ENCODE measurements at places on chromosomes 11 and 22.

GRCh38 chr11:110148775-110149744, 55.9 kb downstream of the ZC3H12C start:
- DNase-seq = peak; percentile 91

DNA sequence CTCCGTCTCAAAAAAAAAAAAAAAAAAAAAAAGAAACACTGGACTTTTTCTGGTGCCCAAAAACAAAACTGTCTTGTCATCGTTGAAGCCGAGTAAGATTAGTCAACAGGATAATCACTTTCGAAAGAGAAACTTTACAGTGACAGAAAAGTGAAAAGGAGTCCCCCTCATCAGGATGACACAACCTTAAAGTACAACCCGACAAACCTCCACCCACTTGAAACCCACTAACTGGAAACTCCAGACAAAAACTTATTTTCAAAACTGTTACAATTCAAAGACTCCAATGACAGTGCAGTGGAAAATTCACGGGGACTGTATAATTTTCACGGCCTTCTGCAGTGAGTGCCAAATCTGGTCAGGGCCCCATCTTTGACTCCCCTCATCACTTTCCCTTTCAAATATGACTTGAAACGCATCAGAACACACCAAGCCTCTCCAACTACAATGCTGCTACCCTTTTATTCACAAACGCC, 1.3 kb downstream of the DENND5A start:
- no peak for DNase-seq

GRCh38 chr11:12775955-12776354, 101.7 kb downstream of the TEAD1 start:
- DNase-seq = no peak

- no peak for DNase-seq
These were observed 3.4 kb downstream of the DSCAML1 start for GRCh38 chr11:117793583-117793982.

GRCh38 chr22:48893288-48894063, 934.2 kb downstream of the BRD1 start:
- DNase-seq = no peak

- DNase-seq = no peak
These were observed 1.2 kb downstream of the GUCD1 start for GRCh38 chr22:24553597-24554312.

DNA sequence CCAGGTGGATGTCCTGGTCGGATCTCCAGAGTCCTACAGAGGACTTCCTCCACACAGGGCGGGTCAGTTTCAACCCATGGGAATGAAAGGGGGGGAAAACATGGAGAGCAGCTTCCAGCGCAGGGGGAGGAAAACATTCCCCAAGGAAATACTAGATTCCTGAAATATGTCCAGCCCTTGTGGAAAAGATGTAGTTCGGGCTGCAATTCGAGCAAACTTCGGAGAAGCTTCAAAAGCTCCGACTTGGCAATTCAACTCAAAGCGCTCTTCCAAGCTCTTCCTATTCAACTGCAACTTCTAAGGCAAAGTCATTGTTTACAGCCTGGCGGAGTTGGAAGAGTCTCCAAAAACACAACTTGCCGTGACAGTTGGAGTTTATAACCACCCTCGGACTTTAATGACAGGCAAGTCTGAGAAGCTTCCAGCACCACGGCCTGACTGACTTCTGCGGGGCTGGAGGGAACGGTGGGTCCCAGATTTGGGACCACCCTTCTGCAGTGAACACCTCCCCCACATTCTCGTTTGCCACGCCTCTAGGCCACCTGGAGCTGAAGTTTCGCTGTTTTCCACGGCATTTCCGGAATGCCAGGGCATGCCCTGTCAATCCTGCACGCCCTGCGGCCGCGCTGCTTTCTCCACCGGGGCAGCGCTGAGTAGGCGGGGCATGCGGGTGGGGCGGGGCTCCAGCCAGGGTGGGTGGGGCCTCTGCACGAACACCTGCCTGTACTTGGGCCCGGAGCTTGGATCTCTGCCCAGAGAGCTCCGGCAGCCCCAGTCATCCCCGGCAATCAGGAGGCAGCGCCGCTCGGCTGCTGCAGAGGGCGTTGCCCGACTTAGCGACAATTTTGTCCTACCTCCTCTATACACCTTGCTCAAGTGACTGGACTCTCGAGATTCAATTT, 49.0 kb upstream of the BIRC3 start:
- peak; percentile 66 for DNase-seq

DNA sequence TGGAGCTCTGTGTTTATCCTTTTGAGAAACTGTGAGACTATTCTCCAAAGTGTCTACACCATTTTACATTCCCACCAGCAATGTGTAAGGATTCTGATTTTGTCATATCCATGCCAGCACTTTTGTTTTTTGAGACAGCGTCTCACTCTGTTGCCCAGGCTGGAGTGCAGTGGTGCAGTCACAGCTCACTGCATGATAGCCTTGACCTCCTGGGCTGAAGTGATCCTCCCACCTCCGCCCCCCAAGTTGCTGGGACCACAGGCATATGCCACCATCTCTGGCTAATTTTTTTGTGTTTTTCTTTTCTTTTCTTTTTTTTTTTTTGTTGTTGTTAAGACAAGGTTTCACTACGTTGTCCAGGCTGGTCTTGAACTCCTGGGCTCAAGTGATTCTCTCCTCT, 35.3 kb downstream of the PPP6R3 start:
- DNase-seq = no peak

DNA sequence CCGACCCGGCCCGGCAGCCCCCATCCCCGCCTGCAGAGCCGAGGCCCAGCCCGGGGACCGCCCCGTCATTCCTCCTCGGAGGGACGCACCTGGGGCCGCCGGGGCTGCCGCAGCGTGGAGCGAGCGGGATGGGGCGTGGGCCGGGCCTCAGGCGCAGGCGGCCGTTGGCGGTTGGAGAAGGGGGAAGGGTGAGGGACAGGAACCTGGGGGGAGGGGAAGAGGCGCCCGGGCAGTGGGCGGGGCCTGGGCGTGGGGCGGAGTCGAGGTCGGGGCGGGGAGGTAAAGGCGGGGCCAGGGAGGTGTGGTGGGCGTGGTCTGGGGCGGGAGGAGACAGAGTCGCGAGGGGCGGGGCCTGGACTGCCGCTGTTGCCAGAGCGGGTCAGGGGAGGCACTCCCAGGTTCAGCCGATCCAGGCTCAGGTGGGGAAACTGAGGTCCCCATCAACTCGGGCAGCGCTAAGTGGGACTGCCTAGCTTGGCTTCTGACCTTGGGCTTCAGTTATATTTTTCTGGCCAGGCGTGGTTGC, at the start of gene TESMIN:
Gene TESMIN, minus strand, starts transcription at position 190 of the 526 bp plus-strand sequence. CDS start 860 bp downstream, outside the sequence.
- DNase-seq = peak; percentile 74

GRCh38 chr11:113023228-113023627, 62.0 kb downstream of the NCAM1 start:
- peak; percentile 46 for DNase-seq

GRCh38 chr11:64007629-64008282, 21.5 kb downstream of the OTUB1 start:
- DNase-seq = peak; percentile 30

DNA sequence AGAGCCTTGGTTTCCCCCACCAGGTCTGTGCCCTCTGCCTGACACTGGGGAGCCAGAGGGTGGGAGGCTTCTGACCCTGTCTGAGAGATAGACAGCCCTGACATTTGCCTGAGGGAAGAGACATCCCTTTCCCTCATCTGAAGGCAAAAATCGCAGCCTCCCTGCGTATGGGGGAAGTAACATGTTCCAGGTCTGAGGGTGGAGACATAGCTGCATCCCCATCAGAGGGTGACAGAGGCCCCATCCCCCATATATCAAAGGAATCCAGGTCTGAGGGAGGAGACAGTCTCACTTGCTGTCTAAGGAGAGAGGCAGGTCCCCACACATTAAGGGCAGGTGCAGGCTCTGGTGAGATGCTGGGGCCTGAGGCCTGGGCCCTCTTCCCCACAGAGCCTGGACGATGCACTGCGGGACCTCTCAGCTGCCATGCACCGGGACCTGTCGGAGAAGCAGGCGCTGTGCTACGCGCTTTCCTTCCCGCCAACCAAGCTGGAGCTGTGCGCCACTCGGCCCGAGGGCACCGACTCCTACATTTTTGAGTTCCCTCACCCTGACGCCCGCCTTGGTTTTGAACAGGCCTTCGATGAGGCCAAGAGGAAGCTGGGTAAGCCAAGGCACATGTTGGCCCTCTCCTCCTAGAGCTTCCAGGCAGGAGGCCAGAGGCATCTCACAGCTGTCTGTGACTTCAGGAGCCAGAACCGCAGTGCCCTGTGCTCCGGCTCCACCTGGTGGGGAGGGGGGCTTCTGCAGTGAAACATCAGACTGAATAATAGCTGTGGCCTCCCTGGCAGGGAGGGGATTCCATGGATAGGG, 16.1 kb upstream of the RELT start:
- DNase-seq = peak; percentile 53

DNA sequence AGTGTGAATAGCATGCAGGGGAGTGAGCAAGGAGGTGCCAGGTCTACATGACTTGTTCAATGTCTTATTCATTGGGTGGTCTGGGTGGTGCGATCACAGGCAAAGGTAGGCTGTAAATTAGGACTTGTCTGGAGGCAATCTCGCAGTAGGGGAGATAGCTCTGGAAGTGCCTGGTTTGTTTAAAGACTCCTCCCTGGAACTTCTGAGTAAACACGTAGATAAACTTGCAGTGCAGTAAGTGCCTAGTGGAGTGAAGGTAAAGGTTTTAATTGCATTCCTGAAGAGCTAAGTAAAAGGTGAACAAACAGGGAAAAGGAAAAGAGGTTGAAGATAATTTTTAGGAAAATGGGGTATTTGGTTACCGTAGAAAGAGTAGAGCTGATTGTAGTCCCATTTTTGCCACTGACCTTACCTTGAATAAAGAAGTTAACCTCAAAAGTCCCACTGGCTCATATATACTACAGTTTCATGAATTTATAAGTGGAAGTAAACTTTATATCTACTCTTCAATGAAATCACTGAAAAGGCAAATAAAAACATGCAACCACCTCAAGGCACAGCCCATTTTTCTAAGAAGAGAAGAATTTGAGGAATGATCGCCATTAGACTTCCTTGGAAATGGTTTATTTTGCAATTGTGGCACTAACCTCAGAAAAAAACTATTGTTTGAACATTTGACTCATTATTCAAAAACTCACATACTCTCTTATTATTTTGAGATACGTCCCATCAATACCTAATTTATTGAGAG, 44.3 kb downstream of the AASDHPPT start:
- no peak for DNase-seq

DNA sequence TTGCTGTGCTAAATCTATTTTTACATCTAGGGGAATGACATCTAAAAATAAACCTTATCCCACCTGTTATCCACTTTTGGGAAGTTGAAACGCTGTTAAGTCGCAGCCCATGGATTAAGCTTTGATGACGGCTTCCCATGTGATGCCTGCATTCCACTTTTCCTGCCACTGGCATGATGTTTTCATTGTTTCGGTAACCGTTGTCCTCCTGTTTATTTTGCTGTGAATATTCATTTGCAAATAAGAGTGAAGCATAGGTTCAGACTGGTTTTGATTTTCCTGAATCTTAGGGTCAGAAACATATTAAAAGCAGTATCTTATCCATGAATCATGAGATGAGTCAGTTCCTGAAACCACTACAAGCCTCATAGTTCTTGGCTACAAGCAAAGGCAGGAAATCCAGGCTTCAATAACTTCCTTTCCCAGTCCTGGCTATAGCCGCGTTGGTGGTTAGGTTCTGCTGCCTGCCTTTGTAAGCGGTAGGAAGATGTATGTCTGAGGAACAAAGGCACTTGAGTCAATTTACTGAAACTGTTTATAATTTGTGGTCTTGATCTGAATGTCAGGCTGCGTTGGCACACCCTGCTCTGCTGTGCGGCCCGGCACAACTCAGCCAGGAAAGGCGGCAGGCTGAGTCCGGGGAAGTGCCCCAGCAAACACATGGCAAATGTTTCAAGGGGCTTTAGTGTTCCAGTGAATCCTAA, 19.4 kb downstream of the TEAD1 start:
- peak; percentile 98 for DNase-seq

GRCh38 chr11:13249992-13250391, 27.6 kb upstream of the BMAL1 start:
- peak; percentile 20 for DNase-seq

DNA sequence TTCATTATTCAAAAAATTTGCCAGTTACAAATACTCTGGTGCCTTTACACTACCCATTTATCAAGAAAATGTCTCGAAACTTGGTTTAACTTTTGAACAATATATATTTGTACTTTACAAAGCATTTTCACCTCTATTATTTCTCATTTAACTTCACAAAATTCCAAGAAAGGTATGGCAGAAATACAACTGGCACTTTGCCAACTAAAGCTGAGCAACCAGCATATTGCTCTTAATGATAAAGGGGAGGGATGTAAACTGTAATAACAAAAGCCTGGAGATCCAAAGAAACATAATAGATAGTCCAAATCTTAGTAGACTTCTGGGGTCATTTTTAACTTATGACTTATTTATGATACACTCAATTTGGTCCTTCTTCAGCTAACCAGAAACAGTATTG, 7.7 kb downstream of the PITPNB start:
- peak; percentile 48 for DNase-seq

DNA sequence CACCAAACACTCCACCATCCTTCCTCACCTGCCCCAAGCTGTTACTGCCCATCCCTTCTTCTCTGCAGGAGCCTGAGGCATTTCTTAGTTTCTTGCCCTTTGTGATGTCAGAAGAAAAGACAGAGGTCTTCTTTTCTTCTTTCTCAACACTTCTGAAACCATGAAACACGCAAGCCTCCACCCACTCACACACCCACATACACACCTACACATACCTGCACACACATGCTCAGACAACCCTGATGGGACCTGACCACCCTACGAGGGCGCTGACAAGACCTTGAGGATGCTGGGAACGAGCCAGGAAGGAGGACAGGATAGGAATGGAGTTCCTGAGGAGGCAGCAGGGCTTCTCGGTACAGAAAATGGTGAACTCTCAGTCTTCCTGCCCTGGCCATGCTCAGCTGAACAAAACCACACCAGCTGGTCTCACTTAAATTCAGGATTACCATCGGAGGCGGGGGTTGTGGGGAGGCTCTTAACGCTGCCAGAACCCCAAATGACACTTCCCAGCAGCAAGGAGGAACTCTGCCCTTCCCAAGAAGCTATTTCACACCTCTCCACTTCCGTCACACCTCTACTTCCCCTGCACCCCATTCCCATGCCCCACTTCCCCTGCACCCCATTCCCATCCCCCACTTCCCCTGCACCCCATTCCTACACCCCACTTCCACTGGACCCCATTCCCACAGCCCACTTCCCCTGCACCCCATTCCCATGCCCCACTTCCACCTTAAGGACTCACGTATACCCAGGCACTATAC, 41.0 kb downstream of the CSF2RB start:
- no peak for DNase-seq

DNA sequence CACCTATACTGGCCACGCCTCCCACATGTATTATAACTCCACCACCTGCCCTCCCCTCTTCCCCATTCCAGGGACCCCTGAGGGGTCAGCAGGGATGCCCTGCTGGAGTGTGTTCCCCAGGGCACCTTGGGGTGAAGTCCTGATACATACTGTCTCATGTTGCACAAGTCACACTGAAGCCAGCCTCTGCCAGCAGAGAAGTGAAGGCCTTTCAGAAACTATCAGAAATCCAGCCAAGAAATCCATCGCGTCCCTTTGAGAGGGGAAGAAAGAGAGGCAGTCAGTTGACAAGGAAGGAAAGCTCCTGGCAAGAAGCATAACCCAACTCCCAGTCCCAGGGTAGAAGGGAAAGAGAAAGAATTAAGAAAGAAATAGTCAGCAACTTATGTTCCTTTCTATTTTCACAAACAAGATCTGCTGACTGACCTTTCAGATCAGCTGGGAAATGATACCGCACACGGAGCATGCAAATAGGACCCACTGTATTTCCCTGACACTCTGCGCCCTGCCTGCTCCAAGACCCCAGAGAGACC, 45.2 kb downstream of the SC5D start:
- DNase-seq = no peak

Measured in fibroblast of pulmonary artery (primary cell).